Activated CD4-positive, alpha-beta T cell treated with anti-CD3 and anti-CD28 coated beads, Interleukin-2, amount 50 U/mL, for 1 hour (primary cell): ENCODE measurements at places on chromosomes 2 and 18.
A peak's percentile ranks its signal among the peaks of the same experiment; 100 is the strongest.

DNA sequence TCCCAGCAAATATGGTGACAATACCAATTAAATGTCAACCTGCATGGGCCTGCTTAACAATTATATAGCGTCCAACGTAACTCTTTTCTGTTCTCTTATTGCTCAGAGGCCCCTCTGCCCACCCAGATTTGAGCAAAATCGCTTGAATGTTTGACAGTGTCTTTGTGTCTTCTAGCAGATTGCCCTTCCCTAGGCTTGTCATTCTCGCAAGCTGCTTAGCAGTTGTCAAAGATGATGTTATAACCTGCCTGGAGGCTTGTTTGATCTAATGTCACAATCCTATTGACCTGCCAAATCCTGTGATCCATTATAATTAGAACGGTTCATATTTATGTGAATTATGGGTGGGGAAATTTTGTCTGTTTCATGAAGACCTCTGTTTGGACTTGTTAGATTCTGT is 108.8 kb downstream of the FARSB start:
- no peak for DNase-seq

DNA sequence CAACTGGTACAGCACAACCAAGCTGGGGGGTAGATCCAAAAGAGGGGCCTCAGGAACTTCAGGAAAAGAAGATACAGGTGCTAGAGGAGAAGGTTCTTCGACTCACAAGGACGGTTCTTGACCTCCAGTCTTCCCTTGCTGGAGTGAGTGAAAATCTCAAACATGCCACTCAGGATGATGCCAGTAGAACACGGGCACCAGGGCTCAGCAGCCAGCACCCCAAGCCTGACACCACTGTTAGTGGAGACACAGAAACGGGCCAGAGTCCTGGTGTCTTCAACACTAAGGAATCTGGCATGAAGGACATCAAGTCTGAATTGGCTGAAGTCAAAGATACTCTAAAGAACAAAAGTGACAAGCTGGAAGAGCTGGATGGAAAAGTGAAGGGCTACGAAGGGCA is 43.8 kb downstream of the EMILIN2 start:
- DNase-seq = no peak

GRCh38 chr2:238499731-238500580 is 73.2 kb downstream of the ASB1 start:
- DNase-seq = no peak

GRCh38 chr18:8177330-8178016 is 431.8 kb upstream of the RAB12 start:
- DNase-seq = no peak

- peak; percentile 56 for DNase-seq
These were observed 302 bp downstream of the TXNL4A start for GRCh38 chr18:79988071-79988450.

- DNase-seq = no peak
These were observed 24.5 kb downstream of the MFSD6 start for GRCh38 chr2:190432567-190433231.
